ENCODE measurements at places on chromosomes 12 and 14.

DNA sequence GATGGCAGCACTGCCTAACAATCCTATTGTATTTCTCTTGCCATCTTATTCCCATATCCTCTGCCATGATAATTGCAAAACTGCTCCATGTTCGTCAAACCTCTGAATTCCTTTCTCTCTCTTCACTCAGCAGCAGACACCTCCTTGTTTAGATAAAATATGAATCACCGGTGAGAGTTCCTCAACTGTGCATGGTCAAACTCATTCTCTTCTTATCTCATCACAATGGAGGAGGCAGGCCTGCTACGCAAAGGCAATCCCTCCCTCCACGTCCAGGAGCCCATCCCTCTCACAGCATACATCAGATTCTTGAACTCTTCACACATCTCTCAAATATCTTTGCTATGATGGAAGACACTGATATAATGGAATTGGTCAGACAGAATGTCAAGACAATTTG, 90.1 kb upstream of the DAAM1 start:
- DNase-seq = no peak

DNA sequence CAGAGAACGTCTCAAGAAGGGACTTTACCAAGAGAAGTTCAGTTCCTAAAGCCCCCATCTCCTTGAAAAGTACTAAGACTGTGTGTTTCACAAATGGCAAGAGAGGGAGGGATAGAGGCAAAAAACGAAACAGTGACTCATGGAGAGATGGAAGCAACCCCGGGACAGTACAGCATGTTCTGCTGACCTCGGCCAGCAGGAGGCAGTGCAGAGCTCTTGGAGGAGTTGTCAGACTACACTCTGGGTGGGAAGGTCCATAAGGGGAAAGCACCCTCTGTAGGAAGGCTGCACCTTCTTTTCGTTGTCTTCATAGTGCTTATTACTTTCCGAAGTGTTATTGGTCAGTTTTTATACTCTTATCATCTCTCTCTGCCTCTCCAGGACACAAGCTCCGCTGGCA, 525.2 kb upstream of the CCDC196 start:
- DNase-seq = no peak

GRCh38 chr14:58739674-58740073, 101.9 kb downstream of the DACT1 start:
- DNase-seq = no peak

DNA sequence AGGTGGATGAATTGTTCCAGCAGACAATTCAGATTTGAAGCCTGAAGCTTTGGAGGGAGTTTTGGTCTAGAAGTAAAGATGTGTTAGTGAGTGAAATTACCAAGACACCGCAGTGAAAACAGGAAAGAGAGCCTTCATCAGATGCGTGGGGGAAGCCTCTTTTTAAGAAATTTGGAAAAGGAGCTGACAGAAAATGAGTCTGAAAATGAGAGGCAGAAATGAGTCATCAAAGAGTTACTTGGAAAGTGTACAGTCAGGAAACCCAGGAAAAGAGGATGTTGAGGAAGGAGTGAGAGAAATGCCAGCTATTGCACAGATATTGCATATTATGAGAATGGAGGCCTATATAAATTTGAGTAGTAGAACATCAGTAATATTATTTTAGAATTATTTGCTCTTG, 520.7 kb downstream of the NRXN3 start:
- DNase-seq = no peak

DNA sequence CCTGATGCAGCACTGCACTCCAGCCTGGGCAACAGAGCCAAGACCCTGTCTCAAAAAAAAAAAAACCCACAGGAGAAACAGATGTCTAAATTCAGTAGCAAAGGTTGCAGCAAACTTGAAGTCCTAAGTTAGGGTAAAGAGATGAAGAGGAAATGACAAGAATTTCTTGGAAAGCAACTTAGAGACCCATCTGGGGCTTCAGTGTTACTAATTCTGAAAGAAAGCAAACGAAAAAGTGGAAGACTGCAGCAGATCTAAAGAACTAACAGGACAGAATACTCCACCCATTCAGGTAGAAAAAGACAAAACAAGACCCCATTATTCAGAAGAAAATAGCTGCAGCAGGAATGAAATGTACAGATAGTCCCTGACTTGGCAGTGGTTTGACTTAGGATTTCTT, 31.9 kb downstream of the RESF1 start:
- DNase-seq = no peak

DNA sequence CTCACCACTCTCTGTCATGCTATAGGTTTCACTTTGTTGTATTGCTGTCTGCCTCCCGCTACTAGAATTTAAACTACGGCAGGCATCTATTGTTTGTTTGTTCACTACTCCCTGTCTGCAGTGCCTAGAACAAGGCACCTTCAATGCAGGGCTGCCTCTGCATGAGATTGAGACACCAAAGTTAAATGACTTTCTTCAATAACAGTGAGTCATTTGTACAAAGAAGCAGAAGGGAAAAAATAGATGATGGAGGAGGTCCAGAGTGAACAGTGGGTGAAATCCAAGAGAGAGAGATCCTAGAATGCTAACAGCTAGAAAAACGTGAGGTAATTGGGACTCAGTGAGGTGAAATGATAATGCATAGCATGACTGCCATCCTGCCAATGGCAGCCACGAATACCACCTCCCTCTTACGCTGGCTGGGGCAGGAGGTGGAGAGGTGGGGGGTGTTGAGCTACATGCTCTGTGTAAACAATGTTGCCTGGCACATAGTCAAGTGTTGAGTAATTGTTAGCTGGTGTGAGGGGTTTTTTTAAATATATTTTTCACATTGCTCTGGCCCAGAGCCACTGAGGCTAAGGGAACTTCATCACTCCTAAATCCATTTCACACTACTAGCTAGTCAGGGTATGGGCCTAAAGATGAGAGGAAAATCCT, 367.6 kb downstream of the RPS29 start:
- no peak for DNase-seq

DNA sequence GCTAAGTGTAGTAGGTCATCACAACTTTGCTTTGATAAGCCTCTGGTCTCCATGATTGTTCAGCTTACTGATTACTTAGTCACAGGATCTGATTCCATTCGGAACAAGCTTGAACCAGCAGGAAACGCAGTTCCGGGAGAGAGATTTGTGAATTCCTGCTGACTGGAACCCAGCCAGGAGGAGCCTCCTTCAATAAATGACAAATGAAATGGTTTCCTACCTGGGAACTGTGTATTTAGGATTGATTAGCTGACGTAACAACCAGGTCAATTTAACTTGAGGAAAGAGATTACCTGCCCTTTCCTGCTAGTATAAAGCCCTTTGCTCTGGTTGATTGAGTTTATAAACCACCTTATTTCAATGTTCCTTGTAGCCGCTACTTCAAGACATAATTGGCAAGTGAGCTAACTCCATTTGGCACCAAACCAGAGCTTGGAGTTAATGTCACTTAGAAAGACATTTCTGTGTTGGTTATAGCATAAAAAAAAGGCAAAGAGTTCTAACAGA, 35.1 kb upstream of the KCNH3 start:
- no peak for DNase-seq

DNA sequence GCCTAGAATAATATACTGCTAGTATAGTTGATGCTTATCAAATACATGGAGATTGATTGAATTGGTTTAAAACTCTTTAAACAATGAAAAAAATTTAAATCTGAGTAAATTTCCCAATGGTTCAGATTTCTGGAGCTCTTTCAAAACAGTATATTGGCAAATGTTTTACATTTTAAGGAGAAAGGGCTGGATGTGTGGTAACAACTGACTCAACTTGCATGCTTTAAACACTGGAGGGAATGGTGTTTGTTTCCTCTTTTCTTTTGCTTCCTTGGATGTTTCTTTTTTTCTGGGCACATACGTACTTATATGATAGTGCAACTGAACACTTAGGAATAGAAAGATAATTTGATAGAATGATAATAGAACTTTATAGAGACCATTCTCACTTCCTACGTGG, 73.8 kb upstream of the RFX4 start:
- DNase-seq = no peak

- no peak for DNase-seq
These were observed 83.6 kb upstream of the HECTD1 start for GRCh38 chr14:31291210-31291609.

- no peak for DNase-seq
These were observed 47.9 kb downstream of the BBS10 start for GRCh38 chr12:76300297-76300665.

DNA sequence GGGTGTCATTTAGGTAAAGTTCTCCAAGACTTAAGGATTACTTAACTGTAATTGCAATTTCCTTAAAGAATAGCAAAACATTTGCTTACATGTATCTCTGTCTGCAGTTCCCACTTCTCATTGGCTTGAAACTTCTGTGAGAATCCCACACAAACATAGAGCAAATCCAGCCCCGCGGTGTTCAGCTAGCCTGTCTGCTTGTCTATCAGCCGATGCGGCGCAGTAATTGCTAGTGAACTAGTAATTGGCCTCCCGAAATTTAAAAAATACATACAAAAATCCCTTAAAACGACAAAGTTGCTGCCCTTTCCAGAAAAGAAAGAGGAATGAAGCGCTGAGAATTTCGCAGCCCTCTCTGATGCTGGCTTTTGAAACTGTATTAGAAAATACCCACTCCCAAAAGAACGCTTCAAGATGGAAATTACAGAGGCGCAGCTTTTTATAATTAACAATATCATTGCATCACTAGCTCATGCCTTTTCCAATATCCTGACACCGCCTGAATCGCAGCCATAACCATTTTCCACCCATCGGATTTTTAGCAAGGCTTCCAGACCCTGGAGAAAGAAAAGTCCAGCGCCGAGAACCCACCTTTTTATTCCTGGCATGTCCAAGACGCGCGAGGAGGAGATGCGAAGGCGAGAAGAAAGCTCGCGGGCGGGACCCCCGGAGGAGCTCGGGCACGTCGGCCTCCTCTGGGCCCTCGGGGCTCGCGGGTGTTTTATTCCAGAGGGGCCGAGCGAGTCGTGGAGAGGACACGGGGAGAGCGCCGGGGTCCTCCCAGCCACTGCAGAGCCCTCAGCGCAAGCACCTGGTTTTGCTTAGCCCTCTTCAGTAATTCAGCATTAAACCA, 646 bp downstream of the FBLN5 start:
- DNase-seq = no peak

DNA sequence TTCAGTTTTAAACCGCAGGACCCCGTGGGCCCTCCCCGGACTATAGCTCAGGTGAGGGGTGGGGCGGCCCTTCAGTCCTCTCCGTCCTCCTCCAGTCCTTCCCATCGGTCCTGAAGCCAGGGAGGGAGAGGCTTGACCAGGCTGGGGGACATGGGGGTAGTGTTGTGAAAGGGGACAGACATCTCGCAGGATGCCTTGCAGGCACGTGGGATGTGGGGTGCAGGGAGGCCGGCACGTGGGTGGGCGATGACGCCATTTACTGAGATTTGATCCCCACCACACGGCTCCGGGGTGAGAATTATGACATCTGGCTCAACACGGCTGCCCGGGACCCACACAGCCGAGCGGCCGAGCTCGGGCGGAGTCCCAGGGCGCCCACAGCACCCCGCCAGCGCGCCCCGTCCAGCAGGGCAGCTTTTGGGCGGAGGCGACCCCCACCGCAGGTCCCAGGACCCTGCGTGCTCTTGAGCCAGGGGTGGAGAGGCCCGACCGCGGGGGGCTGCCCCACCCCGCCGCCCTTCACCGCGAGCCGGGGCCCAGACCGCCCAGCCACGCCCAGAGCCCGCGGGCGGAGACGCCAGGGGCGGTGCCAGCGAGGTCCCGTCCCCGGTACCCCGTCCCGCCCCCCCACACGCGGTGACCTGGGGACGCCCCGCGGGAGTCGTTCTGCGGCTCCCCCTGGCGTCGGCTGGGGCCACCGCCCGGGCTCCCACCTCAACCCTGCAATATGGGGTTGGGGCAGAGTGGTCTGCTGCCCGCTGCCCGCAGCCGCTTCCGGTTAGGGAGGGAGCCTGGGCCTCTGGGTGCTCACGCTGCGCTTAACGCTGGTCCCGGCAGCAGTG, 3.3 kb upstream of the EXOC3L4 start:
- DNase-seq = no peak

DNA sequence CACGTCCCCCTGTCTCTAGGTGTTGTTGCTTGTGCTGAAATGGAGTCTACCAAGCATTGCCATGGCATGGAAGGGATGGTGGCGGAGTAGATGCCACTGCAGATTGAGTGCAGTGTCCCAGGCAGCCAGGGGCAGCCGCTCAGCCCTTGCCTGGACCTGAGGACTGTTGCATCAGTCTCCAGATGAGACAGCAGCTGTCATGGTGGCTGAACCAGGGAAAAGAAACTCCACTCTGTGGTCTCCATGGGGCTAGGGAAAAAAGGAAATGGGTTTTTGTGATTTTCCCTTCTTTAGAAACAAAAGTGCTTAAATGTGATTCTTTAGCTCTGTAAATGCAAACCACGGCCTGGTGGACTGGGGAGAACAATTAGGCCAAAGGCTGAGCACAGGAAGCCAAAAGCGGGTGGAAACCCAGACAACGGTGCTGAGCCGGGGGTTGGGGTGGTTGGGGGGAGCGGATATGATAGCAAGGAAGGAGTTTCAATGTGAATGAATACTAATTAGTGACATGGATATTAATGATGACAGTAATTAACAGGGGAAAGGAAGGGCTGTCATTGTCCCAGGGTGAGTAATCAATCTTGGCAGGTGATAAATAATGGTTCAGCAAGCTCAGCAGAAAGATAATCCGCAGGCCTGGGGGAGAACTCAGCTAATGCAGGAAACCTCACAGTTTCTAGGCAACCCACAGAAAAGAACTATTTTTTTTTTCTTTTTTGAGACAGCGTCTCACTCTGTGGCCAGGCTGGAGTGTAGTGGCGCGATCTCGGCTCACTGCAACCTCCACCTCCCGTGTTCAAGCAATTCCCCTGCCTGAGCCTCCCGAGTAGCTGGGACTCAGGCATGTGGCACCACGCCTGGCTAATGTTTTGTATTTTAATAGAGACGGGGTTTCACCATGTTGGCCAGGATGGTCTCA, 442.6 kb downstream of the DPF3 start:
- no peak for DNase-seq

DNA sequence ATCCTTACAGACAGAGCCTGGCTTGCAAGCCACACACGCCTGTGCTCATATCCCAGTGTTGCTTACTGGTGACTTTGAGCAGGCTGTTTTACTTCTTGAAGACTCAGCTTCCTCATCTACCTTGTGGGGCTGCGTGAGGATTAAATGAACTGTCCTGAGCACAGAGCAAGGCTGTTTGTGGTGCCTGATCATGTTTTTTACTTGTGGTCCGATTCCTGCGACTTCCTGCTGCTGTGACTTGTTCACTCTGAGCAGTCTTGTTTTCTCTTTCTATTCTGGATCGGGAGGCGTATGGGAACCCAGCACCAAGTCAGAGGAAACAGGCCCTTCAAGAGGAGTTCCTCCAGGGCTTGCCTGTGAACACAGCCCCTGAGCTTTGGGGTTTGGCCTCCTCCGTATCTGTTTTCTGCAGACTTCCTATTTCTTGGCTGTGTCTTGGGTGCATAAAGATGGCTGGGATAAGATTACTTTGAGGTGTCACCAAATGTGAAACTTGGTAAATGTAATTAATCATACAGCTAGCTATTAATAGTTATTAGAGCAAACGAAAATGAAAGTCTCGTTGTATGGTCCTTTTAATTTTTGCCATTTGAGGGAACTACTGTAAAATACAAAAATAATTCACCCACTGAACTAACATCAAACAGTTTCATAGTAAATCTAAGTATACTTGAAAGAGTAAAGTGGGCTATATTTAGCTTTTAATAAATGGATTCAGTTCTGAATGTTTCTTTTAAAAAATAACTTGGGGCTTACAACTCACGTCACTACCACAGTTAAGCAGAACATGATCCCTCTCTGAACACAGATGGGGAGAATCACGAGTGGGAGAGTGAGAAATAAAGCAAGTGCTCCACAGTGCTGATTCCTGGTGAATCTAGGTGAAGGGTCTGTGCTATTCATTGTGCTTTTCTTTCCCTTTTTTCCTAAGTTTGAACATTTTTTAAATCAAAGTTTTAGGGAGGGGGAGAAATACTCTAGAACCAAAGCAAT, 251.5 kb downstream of the FOXN3 start:
- no peak for DNase-seq
